Renal cortical epithelial cell (primary cell): ENCODE measurements at places on chromosomes 12 and 14. TPM values are rescaled to one million over a fixed set of nuclear protein-coding genes. Genes with fewer than 3 reads are reported as not detected.

GRCh38 chr14:66628636-66629035 is 120.7 kb downstream of the GPHN start:
- DNase-seq, result no peak

DNA sequence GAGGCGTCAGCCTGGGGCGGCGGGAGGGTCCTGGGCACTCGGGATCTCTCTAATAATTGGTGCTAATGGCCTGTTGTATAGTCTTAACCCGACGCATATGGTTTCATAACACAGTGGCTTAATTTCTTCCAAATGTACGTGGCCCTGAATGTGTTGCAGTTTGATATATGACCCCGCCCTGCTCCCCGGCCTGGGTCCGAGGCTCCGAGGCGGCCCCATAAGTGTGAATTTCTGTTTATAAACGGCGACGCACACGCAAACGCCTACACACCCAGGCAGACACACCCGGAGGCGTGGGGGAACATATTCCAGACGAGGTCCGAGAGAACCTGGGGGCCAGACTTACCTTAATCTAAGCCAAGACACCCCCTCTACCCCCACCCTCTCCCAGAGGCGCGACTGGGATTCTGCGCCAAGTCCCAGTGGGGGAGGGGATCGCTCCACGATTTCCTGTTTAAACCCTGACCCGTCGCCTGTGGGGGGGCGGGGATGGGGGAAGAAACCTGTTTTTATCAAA is 9.7 kb upstream of the HOXC6 start:
- no peak for DNase-seq

TTC8 gene
- 23.6 and 55.8 TPM in 2 replicates for total RNA-seq

DNA sequence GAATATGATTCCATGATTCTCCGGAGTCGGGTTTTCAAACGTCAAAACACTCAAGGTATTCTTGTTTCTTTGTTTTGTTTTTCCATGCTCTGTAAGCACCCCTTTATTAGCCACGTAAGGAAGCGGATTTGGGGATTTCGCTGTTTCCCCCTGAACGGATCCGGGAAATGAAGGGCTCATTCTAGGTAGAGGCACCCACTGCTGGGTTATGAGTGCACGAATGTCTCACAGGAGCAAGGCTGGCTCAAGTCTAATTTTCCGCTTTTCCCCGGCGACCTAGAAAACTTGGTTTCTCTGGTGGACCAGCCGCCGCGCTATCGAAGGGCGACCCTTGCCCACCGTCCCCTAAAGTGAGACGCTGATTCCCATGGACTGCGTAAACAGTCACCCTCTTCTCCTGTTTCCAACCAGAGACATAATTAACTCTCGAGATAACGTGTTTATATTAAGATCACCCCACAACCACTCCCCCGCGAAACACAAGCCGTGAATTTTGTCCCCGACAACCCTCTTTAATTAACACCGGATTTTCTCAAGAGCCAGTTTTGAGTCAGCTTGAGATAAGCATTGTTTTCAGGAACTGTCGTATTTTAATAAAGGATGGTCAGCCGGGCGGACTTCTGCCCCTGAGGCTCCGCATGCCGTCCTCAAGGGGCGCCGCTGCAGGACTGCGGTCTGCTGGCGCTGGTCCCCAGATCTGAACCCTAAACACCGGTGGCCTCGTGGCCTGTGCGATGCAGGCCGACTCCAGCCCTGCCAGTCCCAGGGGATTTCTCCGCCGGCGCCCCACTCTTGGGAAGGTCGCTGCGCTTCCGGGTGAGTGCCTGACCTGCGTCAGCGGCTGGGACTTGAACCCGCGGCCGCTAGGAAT is 515 bp upstream of the ABCC9 start:
- DNase-seq, result no peak

- no peak for DNase-seq
Observed at GRCh38 chr12:3246253-3246652, 169.1 kb downstream of the TSPAN9 start.

DNA sequence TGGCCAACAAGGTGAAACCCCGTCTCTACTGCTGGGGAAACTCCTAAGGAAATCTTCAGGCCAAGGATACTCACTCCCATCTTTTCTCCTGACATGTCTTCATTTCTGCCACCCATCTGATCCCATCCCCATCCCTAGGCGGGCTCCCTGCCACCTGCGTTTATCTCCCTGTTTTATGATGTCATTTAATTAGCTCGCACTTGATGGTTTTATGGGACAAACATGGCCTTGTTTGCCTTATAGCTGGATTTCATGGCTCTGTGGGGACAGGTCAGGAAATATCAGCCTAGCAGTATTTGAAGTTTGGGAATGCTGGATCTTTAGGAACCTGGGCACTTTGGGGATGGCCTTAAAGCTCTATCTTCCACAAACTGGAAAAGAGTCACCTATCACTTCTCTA is 88.5 kb upstream of the CISTR start:
- DNase-seq, result no peak

SLC4A8 gene
- 1.0 and 2.1 TPM in 2 replicates for total RNA-seq

GRCh38 chr12:91072931-91073330 is 15.1 kb upstream of the KERA start:
- DNase-seq, result no peak

GRCh38 chr14:61662437-61663311 is 32.6 kb upstream of the HIF1A start:
- DNase-seq, result peak; percentile 96

PDZRN4 gene
- 0.17 and 0.25 TPM in 2 replicates for total RNA-seq

DNA sequence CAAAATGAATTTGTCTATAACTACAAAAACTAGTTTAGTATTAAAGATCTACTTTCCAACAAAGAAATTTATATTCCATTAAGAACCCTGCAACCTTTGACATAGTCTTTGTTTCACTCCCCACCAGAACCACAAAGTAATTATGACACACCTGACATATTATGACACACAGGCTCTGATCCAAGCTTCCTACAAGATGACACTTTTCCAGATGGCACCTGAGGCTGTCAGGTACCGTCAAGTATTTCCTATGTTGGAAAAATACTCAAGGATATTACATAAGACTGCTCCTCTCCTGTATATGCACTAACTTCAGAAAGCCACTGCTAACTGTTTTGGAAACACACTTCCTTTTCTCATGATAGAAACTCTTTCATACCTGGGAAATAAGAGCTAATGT is 38.9 kb downstream of the STXBP6 start:
- DNase-seq, result no peak

CHPT1 gene
- 38.2 and 76.1 TPM in 2 replicates for total RNA-seq

- DNase-seq, result no peak
Observed at GRCh38 chr14:23550131-23550811, 1.3 kb downstream of the ZFHX2 start.

CMA1 gene
- not detected in 2 replicates for total RNA-seq

DNA sequence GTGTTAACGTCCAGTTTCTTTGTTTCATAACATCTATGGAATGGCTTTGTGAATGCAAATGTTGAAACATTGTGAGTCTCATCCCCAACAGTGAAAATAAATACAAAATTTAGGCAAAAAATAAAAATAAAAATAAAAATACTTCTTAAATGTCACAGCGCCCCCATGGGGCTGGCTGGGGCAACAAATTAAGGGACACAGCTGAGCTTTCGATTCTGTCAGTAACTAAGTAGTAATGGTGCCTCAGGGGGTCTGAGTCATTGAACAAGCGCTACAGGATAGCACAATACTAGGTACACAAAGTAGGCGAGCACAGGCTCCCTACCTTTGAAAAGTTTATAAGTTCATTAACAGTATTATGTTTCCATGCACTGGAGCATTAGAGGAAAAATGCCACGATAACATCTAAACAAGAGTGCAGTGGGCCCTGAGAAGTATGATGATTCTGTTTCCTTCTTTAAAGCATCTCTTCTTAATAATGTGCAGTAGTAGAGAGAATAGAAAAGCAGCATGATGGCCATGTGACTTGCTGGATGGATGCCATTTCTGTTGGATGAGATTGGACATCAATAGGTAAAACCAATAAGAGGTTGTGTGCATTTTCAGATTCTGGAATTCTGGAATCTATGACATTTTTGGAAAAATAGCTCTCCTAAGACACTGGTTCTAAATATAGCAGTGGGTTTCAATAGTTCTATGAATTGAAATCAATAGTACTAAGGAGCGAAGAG is 667.2 kb downstream of the DIO2 start:
- peak; percentile 47 for DNase-seq

VASH1 gene
- 0.35 and 8.5 TPM in 2 replicates for total RNA-seq
